Islet precursor cell (in vitro differentiated cells): ENCODE measurements at places on chromosomes 5 and 9.

GRCh38 chr9:25891527-25891926 is 213.3 kb upstream of the TUSC1 start:
- no peak for DNase-seq

- peak; percentile 84 for DNase-seq
These were observed 291.8 kb upstream of the DAB2 start for GRCh38 chr5:39716532-39717028.

DNA sequence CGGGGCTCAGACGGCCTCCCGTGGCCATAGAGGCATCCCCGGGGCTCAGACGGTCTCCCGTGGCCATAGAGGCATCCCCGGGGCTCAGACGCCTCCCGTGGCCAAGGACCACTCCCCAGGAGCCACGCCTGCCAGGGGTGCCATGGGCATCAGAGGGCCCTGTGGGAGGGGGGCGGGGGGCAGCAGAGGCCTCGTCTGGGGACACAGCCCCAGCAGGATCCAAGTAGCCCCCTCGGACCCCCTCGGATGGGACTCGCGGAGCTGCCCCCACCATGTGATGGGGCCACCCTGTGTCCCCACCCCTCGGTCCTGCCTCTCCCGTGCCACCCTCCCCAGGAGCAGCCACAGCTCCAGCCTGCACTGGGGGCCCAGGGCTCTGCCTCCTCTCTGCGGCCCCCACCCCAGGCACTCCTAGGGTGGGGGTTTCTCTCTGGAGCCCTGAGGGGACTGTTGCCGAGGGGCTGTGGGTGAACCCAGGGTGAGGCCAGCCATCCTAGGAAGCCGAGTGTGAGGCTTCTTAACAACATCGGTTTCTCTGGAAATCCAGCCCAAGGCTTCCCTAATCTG is 2.5 kb downstream of the ENTPD8 start:
- no peak for DNase-seq

DNA sequence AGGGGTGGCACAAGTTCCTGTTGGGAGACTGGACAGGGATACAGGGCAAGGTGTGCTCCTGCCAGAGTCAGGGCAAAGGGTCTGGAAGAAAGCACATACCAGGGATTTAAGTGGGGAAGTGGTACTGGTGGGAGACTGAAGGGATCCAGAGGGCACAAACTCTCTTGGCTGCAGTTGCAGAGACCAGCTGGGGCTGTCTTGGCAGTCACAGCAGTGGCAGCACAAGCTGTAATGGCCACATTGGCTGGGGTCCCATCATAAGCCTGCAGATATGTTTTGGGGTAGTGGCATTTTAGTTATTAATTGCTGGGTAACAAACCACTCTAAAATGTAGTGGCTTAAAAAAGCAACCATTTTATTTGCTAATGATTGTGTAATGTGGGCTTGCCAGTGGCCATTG is 492.2 kb downstream of the ENC1 start:
- no peak for DNase-seq

DNA sequence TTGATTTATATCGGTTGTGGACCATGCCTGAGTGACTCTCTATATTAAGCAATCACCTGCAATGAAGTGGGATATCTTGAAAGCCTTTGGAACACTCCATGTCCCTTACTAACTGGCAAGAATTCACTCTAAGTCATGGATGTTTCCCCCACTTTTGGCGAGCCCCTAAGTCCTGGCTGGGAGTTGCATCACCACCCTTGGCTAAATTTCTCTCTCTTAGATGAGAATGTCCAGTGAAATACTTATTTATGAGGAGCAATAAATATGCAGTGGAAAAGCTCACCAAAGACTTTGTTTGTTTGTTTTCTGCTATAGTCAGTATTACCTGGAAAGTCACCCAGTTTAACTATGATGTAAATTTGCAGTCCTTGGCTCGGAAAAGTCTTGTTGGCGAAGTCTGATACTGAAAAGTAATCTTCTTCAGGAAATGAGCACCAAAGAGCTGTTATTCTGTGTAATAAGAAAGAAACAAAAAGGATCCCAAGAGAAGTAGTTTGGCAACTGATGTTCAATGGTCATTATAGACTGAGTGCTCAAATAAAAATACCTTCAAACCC is 333.8 kb downstream of the DMRT2 start:
- DNase-seq: no peak

GRCh38 chr9:109629615-109630014 is 131.5 kb upstream of the PTPN3 start:
- no peak for DNase-seq

GRCh38 chr5:113067635-113068344 is 91.2 kb downstream of the DCP2 start:
- DNase-seq: no peak

- DNase-seq: peak; percentile 87
These were observed 5.0 kb downstream of the TNIP1 start for GRCh38 chr5:151075698-151076331.

DNA sequence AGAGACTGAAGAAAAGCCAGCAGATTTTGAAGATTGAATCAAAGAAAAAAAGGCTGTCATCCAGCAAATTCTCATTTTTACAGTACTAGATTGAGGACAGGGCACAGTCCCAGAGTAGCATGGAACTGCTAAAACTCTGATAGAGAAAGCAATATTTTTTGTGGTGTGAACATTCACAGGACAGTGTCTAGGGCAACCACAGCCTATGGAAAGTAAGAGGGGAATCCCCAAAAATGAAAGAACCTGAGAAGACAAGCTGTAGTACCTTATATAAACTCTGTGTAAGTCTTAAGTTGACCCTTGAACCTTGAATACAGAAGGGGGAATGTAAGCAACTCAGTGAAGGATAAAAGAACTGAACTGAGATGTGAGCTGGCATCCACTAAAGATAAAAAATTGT is 540.3 kb downstream of the HINT1 start:
- no peak for DNase-seq

DNA sequence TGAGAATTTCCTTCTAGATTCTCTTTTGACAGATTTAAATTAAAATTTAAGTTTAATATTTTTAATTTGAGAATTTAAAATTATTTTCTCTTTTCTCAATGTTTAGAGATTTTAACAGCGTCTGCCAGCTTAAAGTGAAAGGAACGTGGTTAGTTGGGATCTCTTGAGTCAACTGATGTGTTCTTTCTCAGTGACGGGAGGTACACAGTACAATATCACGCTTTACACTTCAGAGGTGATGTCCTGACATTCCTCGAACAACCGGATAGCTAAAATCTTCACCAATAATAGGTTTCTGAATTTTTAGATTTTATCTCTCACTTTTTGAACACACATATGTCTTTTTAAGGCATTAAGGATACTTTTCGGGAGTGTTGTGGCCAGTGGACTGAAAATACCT is 81.1 kb downstream of the FAM174A start:
- DNase-seq: no peak

- no peak for DNase-seq
These were observed 35.3 kb downstream of the ERBIN start for GRCh38 chr5:65961633-65962032.

DNA sequence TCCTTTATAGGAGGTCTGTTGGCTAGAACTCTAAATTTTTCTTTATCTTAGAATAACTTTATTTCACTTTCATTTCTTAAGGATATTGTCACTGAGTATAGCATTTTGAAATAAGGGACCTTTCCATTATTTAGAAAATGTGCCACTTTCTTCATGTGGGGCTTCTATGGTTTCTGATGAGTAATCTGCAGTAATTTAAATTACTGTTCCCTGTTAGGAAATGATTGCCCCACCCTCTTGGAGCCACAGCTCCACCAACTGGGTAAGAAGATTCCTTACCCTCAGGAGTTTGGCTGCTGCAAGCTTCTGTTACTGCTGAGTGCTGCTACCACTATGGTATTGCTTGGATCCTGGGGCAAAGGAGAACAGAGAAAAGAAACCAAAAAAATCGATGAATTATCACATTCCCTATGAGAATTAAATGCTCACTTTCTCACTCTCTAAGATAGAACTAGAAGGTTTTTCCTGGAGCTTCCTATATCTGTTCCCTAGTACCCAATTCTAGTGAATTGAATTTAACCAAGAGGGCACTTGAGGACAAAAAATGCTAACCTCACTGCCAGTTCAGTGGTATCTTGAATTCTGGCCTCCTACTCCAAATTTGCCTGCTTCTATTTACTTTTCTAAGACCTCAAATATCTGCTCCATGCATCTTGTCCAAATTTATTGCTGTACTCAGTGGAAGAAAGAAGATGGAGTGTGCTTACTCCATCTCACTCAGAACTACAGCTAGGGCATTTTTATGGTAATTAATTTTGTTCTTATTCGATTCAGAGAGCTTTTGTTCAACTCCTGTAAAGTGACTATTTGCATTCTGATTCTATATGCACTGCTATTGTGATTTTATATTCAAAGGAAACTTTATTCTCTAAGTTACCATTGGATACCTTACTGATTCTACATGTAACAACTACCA is 2111.3 kb downstream of the MAT2B start:
- DNase-seq: no peak

GRCh38 chr5:14775857-14776256 is 95.7 kb downstream of the ANKH start:
- DNase-seq: no peak

- no peak for DNase-seq
These were observed 44.4 kb upstream of the DAB2 start for GRCh38 chr5:39469176-39469575.

DNA sequence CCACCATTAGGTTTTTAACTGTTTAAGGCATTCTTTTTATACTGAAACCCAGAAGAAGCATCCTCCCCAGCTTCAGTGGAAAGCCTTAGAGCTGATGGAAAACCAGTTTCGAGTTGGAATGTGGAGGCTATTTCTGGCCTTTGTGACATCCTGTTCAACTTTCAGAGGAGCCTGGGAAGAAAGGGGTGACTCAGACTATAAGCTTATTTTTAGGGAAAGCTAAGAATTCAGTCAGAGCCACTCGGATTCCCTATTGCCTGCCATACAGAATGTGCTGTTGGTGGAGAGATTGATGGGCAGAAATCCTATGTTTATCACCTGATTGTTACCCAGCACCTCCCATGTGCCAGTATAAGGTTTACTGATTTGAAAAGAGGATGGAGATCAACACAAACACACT is 19.8 kb downstream of the PALM2AKAP2 start:
- DNase-seq: peak; percentile 65

DNA sequence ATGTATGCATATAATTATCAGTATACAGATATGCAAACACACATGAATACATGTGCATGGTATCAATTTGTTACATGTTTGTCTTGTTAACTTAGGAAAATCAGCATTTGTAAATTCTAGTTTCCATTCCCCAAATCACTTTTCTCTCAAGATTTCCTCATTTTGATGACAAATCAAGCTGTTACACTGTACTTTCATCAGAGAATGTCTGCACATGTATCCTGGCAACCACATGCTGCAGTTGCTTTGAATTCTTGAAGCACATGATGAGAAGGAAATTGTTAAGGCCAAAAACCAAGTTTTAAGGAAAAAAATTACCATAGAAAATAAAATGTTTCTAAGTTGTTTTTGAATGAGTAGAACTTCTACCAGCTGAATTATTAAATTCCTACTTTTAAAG is 1834.5 kb downstream of the EFNA5 start:
- DNase-seq: no peak

- no peak for DNase-seq
These were observed 974 bp downstream of the CLINT1 start for GRCh38 chr5:157857816-157858526.

DNA sequence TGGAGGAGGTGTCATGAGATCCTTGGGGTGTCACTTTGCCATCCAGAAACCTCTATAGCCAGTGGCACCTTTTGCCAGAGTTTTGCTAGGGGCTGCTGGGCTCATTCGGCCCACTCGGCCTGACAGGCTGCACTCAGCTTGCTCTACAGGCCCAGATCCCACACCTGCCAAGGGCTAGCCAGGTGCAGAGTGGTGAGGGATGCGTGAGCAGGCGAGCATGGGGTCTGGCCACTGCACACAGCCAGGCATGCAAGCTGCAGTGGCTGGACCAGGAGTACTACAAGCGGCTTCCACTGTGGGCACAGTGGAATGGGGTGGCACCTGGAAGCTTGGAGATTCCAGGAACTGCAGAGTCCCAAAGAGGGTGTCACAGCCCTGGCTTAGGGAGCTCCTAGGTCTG is 372.7 kb downstream of the CHSY3 start:
- no peak for DNase-seq

GRCh38 chr9:133939845-133940244 is 52.3 kb downstream of the VAV2 start:
- DNase-seq: no peak

DNA sequence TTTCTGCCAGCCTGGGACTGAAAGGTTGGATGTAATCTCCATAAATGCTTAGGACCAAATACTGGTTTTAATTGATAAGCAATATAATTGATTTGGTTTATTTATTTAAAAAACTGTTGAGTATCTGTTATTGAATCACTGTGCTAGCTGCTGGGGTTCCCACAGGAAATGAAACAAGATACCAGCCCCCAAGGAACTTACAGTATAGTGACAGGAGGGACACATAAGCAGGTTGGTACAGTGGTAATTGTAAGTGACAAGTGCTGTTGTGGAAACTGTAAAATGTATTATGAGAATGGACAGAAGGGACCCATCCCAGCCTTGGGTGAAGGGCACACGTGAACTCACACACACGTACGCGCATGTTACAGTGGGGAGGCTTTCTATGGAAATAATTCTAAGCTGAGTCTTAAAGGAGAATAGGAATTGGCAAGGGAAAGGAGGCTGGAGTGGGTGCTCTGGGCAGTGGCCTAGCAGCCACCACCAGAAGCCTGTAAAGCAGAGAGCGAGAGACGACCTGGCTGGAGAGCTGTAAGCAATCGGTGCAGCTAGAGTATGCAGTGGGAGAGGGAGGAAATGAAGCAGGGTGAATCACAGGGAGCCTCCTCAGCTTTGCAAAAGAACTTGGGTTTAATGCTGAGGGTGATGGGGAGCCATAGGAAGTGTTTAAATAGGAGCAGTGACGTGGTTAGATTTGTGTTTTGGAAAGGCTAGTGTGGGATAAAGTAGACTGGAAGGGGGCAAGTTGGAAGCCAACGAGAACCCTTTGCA is 39.3 kb downstream of the GLRA1 start:
- no peak for DNase-seq

GRCh38 chr9:116868201-116868600 is 181.1 kb downstream of the TRIM32 start:
- no peak for DNase-seq

- no peak for DNase-seq
These were observed 16.1 kb upstream of the FAM174A start for GRCh38 chr5:100519075-100519474.

DNA sequence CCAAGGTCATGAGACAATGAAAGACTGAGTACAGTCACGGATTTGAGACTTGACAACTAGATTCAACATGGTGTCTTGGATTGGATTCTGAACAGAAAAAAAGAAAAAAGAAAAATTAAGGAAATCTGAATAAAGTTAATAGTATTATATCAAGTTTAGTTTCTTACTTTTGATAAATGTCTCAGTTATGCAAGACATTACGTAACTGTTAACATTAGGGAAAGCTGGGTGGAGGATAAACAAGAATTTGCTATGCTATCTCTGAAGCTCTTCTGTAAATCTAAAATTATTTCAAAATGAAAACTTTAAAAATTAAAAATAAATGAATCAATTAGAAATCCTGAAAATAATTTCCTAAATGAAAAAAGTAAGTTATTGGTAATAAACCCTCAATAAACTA is 14.4 kb upstream of the DCAF12 start:
- DNase-seq: no peak

DNA sequence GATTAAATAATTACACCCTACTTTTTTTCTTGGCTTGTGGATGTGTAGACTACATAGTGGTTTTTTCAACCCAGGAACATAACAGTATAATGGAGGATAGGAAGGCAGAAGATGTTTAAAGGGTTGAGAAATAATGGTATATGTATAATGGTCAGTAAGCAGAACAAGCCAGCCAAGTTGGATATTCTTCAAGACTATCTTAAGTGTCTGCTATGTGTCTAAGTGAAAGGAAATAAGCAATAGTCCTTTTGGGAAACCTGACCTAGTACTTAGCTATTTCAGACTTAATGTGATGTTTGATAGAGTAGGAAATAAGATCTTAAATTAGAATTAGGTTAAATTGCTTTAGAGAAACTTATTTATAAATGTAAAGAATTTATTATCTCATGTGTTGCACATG is 85.7 kb downstream of the PTPDC1 start:
- no peak for DNase-seq
